ENCODE measurements at places on chromosomes 3 and 15.

- DNase-seq, result no peak
These were observed 989 bp downstream of the GNB4 start for GRCh38 chr3:179450261-179450701.

- DNase-seq, result no peak
These were observed 107.1 kb upstream of the FHIT start for GRCh38 chr3:61358364-61358763.

- no peak for DNase-seq
These were observed 5.5 kb downstream of the CCR4 start for GRCh38 chr3:32956750-32957570.

GRCh38 chr15:41631880-41632470 is 28.2 kb upstream of the MGA start:
- no peak for DNase-seq

- DNase-seq, result no peak
These were observed 36.8 kb downstream of the ATP1B3 start for GRCh38 chr3:141913150-141913811.

DNA sequence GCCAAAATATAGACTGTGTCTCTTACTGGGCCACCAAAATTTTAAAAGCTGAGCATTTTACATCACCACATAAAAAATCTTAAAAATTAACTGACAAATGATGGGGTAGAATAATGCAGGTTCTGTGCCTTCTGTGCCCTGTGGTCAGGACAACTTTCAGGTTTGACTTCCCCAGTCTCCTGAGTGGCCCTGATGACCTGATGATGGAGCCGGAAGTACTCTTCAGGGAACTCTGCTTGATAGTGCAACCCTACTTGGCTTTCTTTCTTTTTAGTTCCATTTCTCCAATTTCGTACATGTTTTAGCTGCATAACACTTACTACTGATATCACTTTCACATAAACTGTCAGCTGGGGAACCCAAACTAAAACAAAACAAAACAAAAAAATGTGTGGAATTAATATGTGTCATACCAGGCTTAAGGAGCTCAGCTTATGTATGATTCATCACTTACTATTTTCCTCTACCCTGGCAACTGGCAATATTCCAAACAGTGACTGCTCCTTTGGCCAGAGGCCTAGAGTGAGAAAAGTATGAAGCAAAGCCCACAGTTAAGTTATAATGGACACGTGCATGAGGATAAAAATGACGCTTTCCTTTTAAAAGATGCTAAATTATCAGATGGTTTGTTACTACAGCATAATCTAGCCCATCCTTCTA is 194.3 kb downstream of the BCHE start:
- DNase-seq, result no peak

GRCh38 chr15:57728436-57728835 is 21.9 kb downstream of the POLR2M start:
- DNase-seq, result no peak

DNA sequence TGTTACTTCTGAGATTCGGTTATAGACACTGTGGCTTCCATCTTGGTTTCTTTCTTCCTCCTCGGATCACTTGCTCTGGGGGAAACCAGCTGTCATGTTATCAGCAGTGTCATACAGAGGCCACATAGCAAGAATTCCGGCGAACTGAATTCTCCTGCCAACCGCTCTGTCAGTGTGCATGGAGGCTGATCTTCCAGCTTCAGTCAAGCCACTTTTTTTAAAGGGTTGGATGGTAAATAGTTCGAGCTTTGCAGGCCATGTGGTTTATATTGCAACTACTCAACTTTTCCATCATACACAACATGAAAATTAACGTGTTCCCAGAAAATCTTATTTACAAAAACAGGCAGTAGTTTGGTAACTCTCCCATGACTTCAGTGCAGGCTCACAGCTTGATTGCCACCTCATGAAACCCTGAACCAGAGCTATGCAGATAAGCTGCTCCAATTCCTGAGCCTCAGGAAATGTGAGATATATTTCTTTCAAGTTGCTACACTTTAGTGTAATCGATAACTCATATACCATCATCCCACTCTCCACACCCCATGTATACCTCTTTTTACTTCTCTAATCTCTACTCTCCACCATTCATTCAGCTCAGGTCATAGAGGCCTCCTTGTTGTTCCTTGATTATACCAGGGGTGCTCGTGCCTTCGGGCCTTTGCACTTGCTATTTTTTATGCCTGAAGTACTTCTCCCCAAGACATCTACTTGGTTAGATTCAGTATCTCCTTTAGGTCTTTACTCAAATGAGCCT is 7.2 kb downstream of the RPL22L1 start:
- no peak for DNase-seq

DNA sequence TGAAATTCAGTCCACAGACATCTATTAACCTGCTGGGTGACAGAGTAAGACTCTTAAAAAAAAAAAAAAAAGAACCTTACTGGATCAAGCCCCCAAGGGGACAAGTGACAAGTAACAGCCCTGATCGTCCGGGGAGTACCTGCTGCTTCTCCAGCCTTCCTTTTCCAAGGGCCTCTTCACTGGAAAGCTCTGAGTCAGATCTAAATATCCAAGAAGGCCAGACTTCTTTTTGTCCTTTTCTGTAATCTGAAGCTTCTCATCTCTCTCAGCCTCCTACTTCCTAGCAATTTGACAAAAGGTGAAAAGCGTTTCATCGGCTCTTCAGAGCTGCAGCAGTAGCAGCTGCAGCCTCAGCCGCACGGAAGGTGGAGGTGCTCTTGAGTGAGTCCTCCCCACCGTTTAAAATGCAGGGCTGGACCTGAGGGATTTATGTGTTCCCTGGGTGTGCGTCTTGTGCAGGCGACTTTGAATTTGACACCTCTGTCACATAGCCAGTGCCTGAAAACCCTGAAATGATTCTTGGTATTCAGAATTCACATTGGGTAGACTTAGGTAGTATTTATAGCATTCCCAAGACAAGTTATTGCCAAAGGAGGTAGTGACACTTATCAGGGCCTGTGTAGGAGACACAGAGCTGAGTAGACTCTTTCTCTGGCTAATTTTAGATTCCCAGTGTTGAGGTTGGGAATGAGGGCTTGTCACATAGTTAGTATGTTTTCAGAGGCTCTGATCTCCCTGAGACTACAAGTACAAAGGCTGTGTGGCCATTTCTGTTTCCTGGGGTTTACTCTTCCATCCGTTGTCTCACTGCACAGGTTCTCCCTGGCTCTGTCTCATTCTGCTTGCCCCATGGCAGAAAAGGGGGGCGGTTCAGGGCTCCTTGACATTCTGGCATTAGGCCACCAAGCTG is 291.2 kb upstream of the C2CD4B start:
- DNase-seq, result no peak

DNA sequence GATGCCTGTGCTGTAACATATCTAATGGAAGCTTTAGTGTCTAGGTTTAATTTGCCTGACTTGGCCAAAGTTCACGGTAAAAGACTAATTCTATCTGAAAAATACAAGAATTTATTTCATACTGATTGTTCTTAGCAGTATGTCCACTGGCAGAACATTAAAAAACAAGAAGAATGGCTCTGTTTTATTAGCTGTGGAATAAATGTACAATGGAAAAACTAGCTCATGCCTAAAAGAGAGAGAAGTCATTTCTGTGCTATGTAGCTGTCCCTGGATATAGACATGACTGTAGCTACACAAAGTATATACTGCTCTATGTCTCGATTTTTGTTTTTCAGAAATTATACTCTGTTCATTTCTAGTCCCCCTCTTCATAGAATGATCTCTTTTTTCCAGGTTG is 13.9 kb upstream of the VGLL3 start:
- DNase-seq, result no peak

- DNase-seq, result no peak
These were observed 879.6 kb downstream of the AGBL1 start for GRCh38 chr15:86959254-86959653.

DNA sequence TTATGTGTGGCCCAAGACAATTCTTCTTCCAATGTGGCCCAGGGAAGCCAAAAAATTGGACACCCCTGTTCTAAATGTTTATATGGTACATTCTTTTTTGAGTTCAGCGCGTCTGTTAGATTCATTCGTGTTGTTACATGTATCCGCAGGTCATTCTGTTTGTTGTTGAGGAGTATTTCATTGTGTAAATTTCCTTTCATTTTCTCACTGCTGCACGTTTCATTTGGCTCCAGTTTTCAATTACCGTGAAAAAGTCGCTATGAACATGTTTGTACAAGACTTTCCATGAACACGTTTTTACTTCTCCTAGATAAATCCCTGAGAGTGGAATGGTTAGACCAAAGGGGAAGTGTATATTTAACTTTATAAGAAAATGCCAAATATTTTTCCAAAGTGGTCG is 7.5 kb upstream of the OPA1 start:
- no peak for DNase-seq

DNA sequence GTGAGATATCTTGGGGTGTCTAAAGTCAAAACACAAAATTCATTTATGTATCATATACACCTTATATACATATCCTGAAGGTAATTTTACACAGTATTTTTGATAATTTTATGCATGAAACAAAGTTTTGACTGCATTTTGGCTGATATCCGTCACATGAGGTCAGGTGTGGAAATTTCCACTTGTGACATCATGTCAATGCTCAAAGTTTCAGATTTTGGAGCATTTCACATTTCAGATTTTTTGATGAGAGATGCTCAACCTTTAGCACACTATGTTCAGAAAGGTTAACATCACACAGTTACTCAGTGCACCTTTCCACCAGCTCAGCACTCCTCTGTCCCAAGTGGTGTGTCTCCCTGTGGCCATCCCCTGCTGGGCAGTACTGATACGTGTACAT is 37.7 kb upstream of the CPB1 start:
- DNase-seq, result no peak

DNA sequence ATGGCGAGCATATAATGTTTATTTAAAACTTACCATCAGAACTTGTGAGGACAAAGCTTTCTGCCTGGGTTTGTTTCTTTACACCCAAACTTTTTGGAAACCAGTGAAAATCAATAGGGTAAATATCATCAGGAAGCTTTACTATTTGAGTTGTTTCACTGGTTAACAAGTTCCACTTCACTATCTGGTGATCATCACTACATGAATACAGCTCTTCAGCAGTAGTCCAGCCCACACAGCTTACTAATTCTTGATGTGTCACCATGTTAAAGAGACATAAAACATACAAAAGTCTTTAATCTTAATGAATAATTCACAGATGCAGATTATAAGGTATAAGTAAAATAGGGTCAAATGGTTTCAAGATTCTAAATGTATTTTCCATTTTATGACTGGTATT is 17.6 kb downstream of the IFT80 start:
- DNase-seq, result no peak

DNA sequence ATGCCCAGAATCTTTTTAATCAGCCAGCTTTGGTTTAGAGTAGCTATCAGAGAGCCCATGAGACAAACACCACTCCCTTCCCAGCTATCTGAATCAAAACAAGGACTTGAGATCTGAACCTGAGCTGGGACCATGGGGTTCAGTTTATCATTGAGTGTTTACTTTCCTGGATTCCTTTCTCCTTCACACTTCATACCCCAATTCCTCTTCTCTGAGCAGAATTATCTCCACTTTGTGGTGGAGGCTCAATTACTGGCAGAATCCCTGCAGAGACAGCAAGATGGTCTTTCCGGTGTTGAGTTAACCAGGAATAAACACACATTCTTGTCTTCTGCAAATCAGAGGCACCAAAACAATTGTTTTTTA is 102.4 kb downstream of the RPL22L1 start:
- no peak for DNase-seq

GRCh38 chr15:69880571-69881301 is 217.0 kb downstream of the TLE3 start:
- DNase-seq, result no peak

GRCh38 chr3:64184621-64185020 is 40.6 kb downstream of the PRICKLE2 start:
- DNase-seq, result no peak

DNA sequence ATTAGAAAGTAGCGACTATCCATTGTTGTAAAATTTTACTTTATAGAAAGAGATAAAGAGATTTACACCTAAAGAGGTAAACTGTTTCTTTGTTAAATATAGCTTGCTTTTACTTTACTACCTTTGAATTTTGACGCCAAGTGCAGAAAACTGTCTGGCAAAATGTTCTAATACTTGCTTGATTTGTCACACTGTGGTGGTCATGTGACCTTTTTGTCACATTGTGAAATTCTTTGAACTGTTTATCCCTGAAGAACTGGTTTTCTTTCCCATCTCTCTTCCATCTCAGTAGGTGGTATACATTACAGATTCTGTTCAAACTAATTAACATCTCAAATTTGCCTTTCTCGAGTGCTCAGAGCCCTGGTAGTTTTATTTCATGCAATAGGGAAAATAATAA is 327.4 kb downstream of the NAALADL2 start:
- DNase-seq, result no peak

- no peak for DNase-seq
These were observed 379.9 kb upstream of the RBMS3 start for GRCh38 chr3:28901018-28901417.

- no peak for DNase-seq
These were observed 2.1 kb upstream of the GABRA5 start for GRCh38 chr15:26864664-26865191.

- no peak for DNase-seq
These were observed 464.1 kb upstream of the TPRG1 start for GRCh38 chr3:188707381-188708288.

DNA sequence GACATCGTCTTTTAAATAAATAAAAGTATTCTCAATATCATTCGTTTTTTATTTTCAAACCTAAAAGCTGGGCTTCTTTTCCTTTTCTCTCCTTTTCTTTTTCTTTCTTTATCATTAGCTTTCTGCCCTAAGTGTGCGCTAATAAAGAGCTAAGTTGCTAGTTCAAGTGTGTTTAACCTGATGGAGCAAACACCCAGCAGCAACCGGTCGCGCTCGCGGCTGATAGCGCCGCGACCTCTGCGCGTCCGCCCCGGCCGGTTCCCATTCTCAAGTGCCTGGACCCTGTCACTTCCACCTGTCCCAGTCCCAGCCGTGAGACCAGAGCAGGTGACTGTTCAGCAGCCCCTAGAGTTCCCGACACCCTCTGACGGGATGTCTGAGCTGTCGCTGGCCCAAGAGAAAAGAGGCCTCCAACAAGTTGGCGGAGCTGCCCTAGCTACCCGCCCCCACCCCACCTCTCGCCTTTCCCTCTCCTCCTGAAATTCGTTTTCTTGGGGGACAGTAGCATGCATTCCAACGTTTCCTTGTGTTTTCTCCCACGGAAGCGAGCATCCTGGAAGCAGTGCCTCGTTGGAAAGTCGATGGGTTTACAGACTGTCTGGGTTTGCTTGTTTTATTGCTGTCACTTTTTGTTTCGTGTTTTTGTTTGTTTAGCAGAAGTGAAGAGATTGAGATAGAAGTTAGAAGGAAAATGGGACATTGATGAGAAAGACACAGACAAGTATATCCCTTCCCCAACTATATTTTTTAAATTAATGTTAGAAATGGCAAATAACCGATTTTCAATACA is 3.1 kb upstream of the MECOM start:
- DNase-seq, result no peak

- no peak for DNase-seq
These were observed 719.3 kb upstream of the SGO1 start for GRCh38 chr3:20905210-20905805.

- no peak for DNase-seq
These were observed 75.7 kb downstream of the IGF1R start for GRCh38 chr15:98724048-98724447.
